ENCODE measurements at places on chromosomes 3 and 15. TPM values are rescaled to one million over a fixed set of nuclear protein-coding genes. Genes with fewer than 3 reads are reported as not detected.

The GABRA5 gene
- not detected for total RNA-seq

The ZKSCAN7 gene
- total RNA-seq = 5.3 TPM

GRCh38 chr3:140292684-140293083 lies 357.7 kb downstream of the CLSTN2 start:
- DNase-seq = no peak

GRCh38 chr3:30518181-30518864 lies 88.1 kb upstream of the TGFBR2 start:
- DNase-seq = no peak

- DNase-seq = no peak
Measured at GRCh38 chr3:71101014-71101413, 482.5 kb downstream of the FOXP1 start.

GRCh38 chr3:59142556-59142955 lies 92.7 kb upstream of the CFAP20DC start:
- no peak for DNase-seq

GRCh38 chr3:188759336-188760005 lies 412.3 kb upstream of the TPRG1 start:
- DNase-seq = no peak

The SLC41A3 gene
- total RNA-seq = 32.4 TPM

- no peak for DNase-seq
Measured at GRCh38 chr15:55907797-55908196, 85.6 kb downstream of the NEDD4 start.

DNA sequence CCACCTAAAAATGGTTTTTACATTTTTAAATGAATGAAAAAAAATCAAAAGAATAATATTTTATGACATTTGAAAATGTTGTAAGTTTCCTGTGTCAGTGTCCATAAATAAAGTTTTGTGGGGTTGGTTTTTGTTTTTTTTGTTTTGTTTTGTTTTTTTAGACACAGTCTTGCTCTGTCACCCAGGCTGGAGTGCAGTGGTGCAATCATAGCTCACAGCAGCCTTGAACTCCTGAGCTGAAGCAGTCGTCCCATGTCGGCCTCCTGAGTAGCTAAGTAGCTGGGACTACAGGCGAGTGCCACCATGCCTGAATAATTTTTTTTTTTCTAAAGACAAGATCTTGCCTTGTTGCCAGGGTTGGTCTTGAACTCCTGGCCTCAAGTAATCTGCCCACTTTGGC lies 2.8 kb upstream of the GLB1 start:
- DNase-seq = no peak

DNA sequence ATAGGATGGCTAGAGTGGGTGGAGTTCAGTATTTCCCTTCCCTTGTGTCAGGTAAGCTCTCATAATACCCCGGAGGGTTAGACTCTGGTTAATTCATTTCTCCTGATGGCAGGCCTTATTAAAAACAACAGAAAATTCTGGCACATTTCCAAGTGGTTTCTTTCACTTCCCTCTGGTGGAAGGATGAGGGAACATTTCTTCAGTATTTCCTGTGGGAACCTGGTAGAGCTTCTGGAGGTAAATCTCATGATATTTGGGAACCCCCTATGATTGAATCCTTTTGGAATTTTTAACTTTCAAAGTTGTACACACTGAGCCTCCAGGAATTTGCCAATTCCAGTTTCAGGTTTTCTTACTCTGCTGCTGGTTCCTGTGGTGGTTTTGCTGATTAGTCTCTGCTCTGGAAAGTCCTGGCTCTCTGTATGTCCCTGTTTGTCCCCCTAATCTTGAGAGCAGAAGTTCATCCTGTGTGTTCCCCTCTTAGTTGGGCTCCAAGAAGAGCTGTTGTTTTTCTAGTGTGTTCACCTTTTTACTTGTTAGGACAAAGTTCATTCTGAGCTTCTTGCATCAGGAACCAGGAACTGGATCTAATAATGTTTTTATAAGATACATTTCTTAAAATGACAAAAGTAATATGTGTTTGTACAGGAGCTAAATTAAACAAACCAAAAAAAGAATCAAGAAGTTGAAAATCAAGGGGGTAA lies 12.1 kb downstream of the CHRNA7 start:
- DNase-seq = no peak

- no peak for DNase-seq
Measured at GRCh38 chr3:108940568-108941263, 13.0 kb downstream of the GUCA1C start.

- DNase-seq = no peak
Measured at GRCh38 chr15:71335591-71335990, 220.3 kb downstream of the THSD4 start.

GRCh38 chr15:57921371-57921770 lies 144.1 kb downstream of the ALDH1A2 start:
- no peak for DNase-seq

The CGGBP1 gene
- total RNA-seq = 111 TPM

The TMEM207 gene
- total RNA-seq = not detected

DNA sequence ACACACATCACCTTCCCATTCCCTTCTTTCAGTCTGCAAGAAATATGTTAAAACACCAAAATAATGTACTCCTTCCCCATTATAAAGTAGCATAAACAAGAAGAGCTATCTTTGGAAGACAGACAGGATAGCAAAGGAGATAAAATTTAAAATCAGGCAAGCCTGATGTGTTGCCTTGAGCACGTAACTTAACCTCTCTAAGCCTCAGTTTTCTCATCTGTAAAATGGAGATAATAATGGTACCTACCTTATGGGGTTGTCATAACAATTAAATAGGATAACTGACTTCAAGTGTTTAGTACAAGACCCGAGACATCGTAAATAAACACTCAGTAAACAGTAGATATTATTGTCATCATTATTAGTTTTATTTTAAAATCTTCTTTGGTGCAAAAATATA lies 142.4 kb downstream of the NR1D2 start:
- no peak for DNase-seq

DNA sequence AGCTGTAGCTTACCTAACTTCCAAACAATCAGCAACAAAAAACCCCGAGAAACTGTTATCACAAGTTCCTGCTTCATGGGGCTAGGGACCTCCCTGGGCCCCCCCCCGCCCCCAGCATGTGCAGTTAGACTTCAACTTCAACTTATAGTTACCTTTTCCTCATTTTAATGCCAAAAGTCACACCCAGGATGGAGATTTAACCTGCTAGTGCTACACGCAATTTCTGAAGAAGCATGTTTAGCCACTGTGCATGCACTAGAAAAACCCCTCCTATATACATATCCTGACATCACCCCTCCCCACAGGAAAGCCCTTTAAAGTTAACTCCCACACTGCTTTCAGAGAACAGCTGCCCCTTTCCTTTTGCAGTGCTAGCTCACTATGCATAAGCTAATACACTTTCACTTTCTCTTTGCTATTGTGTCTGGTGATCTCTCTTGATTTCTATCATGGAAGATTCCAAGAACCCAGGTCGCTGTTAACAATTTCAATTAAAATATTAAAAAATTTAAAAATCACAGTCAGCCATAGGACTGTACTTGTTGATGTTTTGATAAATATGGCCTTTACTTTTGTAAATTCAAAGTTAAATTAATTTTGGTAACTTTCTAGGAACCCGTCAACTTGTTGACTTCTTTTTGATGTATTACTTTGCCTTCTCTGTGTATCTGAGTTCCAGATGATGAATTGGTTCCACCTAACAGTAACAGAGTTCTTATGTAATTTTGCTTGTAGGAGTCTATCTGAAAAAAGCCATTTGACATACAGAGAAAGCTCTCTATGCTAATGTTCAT lies 75.2 kb upstream of the ACAD9 start:
- DNase-seq = no peak

- peak; percentile 30 for DNase-seq
Measured at GRCh38 chr15:21261965-21262850, 178.1 kb downstream of the POTEB3 start.

DNA sequence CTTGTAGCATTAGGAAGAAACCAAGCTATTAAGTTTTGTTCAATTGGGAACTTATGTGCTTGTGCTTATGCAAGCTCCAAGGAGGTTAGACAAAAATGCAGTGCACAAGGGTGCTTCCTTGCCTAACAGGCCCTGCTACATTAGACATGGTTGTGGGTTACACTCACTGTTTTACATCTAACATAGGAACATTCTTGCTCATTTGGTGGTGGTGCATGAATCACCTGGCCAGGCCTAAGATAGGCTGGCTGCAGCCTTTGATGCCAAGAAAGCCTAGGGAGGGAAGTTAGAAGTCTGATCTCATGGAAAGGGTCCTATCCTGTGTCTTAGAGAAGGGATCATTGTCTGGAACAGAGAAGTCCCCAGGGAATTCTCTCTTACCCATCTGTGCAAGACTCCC lies 43.5 kb downstream of the CA12 start:
- DNase-seq = no peak

The SNX22 gene
- 1.1 TPM for total RNA-seq

GRCh38 chr15:36596915-36597314 lies 17.5 kb downstream of the CDIN1 start:
- DNase-seq = no peak

- no peak for DNase-seq
Measured at GRCh38 chr3:16255326-16255725, 9.4 kb downstream of the DPH3 start.

The NR2E3 gene
- total RNA-seq = not detected

- DNase-seq = no peak
Measured at GRCh38 chr3:152635389-152635788, 199.5 kb upstream of the P2RY1 start.

Measured in activated naive CD8-positive, alpha-beta T cell treated with anti-CD3 and anti-CD28 coated beads, Interleukin-2, amount 10 ng/mL, durations not matched to agents 7 days and 5 days (primary cell).